Activated T-helper 2 cell treated with anti-CD3 and anti-CD28 coated beads, Interferon-gamma antibody, Interleukin-2, Interleukin-4, amounts not matched to agents 10 μg/mL and 5 μg/mL and 100 μg/mL, durations not matched to agents 14 hours and 24 hours and 36 hours (primary cell): ENCODE measurements at places on chromosomes 5 and 9. TPM values are rescaled to one million over a fixed set of nuclear protein-coding genes. Genes with fewer than 3 reads are reported as not detected.

Gene IFNA13
- total RNA-seq: not detected in 2 replicates

Gene CCDC183
- total RNA-seq: 0.11 TPM in 1 of 2 replicates, not detected in the other

Gene CENPK
- total RNA-seq: 78.0 and 79.2 TPM in 2 replicates

Gene MGAT1
- total RNA-seq: 122 TPM in 2 replicates

Gene INSL6
- not detected in 2 replicates for total RNA-seq

Gene OR1Q1
- total RNA-seq: not detected in 2 replicates

Gene PCDHB12
- not detected in 2 replicates for total RNA-seq
